Mammary epithelial cell (primary cell): ENCODE measurements at places on chromosomes 7 and 10. TPM values are rescaled to one million over a fixed set of nuclear protein-coding genes. Genes with fewer than 3 reads are reported as not detected.

DNA sequence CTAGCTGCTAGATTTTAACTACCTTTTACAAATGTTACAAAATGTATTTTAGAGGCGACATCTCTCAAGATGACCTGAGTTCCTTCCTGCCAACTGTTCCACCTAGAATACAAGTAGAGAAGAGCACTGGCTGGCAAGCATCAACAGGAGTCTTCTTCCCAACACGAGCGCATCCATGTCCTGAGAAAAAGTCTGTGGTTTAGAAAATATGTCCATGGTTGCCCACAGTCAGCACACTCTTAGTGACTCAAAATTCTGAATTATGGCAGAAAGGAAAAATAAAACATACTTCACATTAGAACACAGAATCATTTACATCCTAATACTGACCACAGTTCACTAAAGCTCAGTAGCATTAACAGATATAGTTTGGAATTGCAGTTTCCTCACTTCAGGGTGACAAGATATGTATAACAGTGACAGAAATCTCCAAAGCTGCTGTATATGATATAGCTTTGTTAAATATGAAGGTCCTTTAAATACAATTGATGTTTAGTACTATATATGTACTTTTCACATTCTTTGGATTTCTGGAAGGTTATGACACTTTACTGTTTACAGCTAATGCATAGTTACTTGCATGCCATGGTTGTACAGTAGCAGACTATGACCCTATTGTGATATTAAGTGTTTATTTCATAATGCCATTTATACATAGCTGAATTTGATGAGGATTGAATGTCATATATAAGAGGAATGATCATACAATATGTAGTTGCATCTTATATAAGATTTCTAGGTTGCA is 327.1 kb downstream of the GFRA1 start:
- no peak for DNase-seq

GRCh38 chr7:158651968-158652565 is 52.5 kb downstream of the NCAPG2 start:
- no peak for DNase-seq

DNA sequence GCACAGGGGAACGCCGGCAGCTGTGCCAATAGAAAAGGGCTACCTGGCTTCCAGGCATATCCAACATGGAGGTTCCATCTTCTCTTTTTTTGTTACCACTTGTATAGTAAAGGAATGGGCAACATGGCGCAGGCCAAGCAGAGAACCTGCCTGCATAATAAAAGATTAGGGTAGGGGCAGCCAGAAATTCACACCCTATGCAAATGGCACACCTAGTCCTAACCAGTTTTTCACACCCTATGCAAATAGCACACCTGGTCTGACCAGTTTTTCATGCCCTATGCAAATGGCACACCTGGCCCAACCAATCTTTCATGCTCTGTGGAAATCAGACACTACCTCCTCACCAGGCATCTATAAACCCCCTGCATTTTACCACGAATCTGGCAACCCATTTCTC is 369.5 kb downstream of the IPMK start:
- peak; percentile 11 for DNase-seq

- DNase-seq = no peak
Observed at GRCh38 chr10:10676972-10677371, 340.7 kb upstream of the CELF2 start.

DNA sequence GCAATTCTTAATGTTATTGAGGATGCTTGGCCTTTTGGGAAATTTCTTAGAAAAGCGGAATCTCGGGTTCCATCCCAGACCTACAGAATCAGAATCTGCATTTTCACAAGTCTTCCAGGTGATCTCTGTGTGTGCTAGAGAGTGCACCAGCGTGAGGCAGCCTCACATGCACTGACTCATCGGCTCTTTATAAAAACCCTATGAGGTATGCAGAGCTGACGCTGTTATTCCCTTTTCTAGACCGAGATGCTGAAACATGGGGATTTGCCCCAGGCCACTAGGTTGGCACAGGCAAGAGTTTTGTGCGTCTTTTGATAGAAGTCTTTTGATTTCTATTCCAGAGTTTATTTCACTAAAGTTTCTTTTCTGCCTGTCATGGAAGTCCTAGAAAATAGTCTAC is 61.2 kb downstream of the CDCA7L start:
- peak; percentile 55 for DNase-seq

GRCh38 chr10:129120441-129120840 is 346.6 kb upstream of the MGMT start:
- no peak for DNase-seq

The ITGB1 gene
- total RNA-seq = 1,718 TPM

The OR2A1 gene
- 0.17 TPM for total RNA-seq

The CLRN3 gene
- not detected for total RNA-seq

The CNNM1 gene
- 0.52 and 0.86 TPM in 2 replicates for total RNA-seq

The TMEM196 gene
- total RNA-seq = not detected in 2 replicates

The SOSTDC1 gene
- 0.73 TPM in 1 of 2 replicates, not detected in the other for total RNA-seq

The CLCN1 gene
- total RNA-seq = under 0.01 TPM

The COPS6 gene
- total RNA-seq = 32.7 TPM
